ENCODE measurements at places on chromosomes 5 and 9. TPM values are rescaled to one million over a fixed set of nuclear protein-coding genes. Genes with fewer than 3 reads are reported as not detected.

PCDHGC4 gene
- total RNA-seq, result not detected

LCN12 gene
- total RNA-seq, result 2.3 TPM

GRIN3A gene
- not detected for total RNA-seq

NTRK2 gene
- total RNA-seq, result 2.3 TPM

SV2C gene
- not detected for total RNA-seq

HSDL2 gene
- total RNA-seq, result 14.1 TPM

PCDHGA1 gene
- total RNA-seq, result 0.09 TPM

PDLIM4 gene
- 0.72 TPM for total RNA-seq

CCDC171 gene
- total RNA-seq, result 1.6 TPM

IL3 gene
- total RNA-seq, result 71.3 TPM

TMEM232 gene
- 1.6 TPM for total RNA-seq

GARIN3 gene
- 0.19 TPM for total RNA-seq

PCDHGB1 gene
- 0.19 TPM for total RNA-seq

ADAMTSL2 gene
- not detected for total RNA-seq

HBEGF gene
- total RNA-seq, result 21.9 TPM

FAM200C gene
- 1.4 TPM for total RNA-seq

PCDHGA6 gene
- total RNA-seq, result 0.31 TPM

SPINK14 gene
- not detected for total RNA-seq

C8G gene
- total RNA-seq, result 1.7 TPM

ECSCR gene
- total RNA-seq, result 1.7 TPM

ALDH1A1 gene
- total RNA-seq, result not detected

C7 gene
- total RNA-seq, result not detected

NEUROG1 gene
- not detected for total RNA-seq

TMEM171 gene
- not detected for total RNA-seq

PAIP1 gene
- 64.1 TPM for total RNA-seq

ANKRD34B gene
- not detected for total RNA-seq

SNX24 gene
- total RNA-seq, result 0.45 TPM

AK3 gene
- 22.9 TPM for total RNA-seq
